Stimulated activated CD4-positive, alpha-beta T cell treated with anti-CD3 and anti-CD28 coated beads, Interleukin-1b, Interleukin-23, amount 100 ng/mL, for 1 hour (primary cell): ENCODE measurements at places on chromosomes 12 and 14.

GRCh38 chr12:68428724-68429501, 96.8 kb upstream of the MDM1 start:
- no peak for DNase-seq

DNA sequence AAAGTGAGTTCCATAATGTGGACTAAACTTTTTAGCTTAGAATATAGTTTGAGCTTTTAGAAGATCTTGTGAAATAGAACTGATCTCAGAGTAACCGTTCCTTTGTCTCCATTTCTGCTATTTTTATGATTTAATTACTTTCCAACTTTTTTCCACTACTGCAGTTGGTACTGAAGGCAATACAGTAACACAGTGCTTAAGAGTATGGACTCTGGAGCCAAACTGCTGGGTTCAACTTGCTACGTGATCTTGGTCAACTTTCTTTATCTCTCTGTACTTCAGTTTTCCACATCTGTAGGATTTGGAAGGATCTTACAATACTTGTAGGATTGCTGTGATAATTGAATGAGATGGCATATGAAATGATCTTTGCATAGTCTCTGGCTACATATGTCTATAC, 40.9 kb downstream of the ATXN7L3B start:
- DNase-seq: no peak

DNA sequence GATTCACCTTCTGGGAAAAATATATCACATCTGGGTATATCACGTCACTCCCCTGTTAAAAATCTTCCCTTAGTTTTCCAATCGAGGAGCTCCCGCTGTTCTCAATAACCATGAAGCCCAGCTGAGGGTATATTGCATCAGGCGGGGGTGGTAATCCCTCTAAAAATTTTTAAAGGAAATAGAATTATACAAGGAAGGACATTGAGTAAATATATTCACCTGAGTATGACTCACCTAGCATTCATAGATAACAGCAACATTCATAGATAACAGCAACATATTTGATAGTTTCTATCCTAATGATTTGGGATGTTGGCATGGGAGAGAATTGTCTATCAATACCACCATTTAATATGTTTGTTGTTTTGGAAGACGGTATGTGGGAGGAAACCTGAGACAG, 473.6 kb downstream of the RMST start:
- no peak for DNase-seq

DNA sequence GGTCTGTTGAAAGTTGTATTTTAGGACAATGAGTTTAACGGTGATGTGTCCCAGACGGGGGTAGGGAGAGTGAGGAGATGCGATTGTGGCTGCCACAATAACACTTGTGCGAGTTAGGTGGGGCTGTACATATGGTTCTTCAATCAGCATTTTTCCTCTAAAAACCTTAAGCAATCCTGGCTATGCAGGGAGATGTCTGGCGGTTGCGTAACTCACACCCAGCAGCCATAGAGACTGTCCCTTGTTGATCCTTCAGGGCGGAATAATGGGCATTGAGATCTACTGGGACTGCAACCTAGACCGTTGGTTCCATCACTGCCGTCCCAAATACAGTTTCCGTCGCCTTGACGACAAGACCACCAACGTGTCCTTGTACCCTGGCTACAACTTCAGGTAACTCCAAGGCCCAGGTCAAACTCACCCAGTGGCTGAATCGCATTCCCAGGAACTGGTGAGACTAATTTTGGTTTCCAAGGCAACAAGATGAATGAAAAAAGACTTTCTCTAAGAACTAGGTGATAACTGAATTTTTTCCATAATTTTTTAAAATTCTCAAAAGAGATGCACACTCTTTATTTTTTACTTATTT, 34.6 kb downstream of the P2RX7 start:
- no peak for DNase-seq

- DNase-seq: no peak
Observed at GRCh38 chr14:74437496-74438053, 11.6 kb upstream of the SYNDIG1L start.

DNA sequence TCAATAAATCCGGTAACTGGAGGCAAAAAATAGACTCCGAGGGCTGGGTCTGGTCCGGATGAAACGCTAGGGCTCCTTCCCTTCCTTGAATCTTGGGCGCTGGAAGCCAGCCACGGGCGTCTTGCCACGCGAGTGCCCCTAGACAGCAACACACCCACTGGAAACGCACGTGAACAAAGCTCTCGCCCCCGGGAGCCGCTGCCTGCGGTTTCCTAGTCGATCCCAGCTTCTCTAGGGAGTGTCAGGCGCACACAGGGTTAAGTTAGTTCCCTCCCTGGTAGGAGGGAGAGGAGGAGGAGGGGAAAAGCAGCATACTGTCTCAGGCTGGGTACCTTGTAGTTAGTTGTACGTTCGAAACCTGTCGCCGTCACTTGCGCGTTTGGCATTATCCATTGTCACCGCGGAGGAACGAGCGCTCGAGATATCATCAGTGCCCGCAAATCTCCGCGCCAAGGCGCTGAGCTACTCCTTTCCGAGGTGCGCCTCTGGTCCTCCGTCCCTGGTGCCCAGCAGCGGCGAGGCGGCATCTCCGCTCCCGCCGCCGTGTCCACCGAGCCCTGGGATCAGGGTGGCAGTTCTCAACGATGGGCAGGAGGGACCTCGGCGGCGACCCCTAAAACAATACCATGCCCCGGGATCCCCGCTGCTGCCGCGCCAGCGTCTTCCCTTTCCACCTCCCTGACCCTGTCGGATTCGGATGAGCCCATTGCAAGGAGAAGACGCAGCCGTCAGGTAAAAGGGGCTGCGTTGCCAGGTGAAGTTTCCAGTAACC, at the start of gene FLRT2:
TSS of gene FLRT2 (plus strand) at position 342 of the 772 bp plus-strand sequence. CDS start 91,371 bp downstream, outside the sequence.
- DNase-seq: no peak

DNA sequence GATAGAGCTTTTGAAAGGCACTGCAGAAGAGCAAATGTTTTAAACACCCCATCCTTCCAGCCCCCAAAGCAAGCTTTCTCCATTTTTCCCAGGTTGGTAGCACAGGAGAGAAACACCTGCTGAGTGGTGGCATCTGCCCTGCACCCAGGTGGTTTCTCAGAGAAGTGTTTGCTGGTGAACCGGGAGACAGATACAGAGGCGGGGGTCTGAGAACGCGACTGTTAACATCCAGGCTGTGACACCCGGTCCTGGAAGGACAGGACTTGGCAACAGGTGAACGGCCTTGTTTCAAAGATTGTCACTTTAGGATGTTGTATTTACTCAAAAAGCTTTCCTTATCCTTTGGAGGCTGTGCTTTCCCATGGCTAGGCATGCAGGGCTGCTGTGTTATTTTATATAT, 18.5 kb downstream of the MMAB start:
- no peak for DNase-seq
